ENCODE measurements at places on chromosomes 3 and 15.
A peak's percentile ranks its signal among the peaks of the same experiment; 100 is the strongest.

DNA sequence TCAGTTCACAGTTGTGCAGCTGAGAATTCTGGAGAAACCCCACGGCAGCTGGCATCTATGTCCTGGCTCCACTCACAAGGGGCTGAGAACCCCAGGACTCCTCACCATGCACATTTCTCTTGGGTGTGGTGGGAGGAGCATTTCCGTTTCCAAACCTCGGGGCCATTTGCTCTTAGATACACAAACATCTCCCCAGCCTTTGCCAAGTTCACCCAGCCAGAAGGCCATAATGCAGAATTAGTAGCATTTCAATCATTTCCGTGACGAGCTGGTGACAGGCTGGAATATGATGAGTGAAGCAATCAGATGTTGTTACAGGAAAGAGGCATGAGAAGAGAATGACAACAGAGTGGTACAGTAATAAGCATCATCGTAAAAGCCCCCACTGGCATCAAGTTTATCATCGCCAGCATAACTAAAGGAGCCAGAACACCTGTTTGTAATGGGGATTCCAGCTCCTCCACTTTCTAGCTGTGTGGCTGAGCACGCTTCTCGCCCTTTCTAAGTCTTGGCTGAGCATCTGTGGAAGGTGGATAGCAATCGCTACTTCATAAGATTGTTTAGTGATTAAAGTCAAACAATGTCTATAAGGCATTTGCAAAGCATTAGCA lies 82.0 kb downstream of the LIPC start:
- DNase-seq, result no peak

- no peak for DNase-seq
Measured at GRCh38 chr15:79529157-79529785, 97.1 kb downstream of the MINAR1 start.

DNA sequence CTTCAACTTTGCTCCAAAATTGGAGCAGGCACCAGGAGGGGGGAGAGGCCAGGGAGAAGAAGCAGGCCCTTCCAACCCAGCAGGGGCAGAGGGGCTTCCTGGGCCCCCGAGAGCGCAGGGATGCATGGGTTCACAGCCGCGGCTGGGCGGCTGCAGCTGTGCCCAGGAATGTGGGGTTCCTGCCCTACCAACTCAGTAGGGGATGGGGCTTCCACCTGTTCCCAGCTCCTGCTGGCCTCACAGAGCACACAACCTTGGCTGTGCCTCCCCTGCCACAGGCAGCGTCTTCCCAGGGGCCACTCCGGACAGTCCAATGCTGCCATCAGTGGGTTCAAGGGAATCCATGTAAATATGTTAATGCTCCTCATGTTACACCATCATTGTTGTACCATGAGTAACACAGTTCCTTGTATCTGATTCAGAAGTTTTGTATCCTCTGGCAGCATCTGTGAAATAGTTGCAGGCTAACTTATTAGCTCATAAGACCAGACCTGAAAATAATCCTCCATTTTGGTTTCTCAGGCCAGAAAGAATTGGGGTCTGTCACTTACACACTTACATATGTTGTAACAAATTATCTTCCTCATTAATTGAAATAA lies 12.1 kb upstream of the SIAH2 start:
- no peak for DNase-seq

DNA sequence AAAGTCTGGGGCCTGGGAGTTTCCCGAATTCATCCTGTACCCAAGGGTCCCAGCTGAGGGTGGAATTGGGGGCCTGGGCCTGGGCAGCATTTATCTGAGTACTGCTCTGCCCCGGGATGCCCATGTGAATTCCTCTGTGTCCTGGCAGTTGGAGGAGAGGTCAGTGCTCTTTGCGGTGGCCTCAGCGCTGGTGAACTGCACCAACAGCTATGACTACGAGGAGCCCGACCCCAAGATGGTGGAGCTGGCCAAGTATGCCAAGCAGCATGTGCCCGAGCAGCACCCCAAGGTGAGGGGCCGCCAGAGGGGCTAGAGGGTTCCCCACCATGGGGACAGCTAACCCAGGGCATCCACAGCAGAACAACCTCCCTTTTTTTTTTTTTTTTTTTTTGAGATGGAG lies 6.2 kb upstream of the RCCD1 start:
- DNase-seq, result no peak

DNA sequence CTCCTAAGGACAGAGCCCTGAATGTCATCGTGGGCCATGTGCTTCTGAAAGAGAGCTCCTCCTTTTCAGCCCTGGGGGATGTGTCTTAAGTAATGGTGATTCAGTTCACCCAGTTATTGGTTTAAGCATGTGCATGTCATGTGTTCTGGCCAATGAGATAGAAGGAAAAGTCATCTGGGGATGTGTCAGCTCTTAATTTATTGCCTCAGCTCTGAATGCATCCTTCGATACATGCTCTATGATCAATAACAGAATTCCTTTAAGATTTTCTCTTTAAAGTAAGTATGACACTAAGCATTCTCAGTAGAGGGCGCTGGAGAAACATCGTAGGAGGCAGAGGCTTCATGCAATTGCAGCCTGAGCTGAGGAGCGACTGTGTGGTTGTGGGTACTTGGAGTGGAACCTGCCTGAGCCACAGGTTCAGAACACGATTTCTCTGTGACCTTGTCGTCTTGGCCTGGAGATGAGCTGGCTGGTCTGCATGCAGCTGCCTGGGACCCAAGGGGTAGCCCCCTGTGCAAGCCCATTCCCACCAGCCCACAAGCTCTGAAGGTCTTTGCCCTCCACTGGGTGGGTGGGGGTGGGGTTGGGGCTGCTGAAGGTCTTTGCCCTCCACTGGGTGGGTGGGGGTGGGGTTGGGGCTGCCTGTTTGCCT lies 69.5 kb downstream of the C3orf38 start:
- DNase-seq, result peak; percentile 69

GRCh38 chr3:196931828-196932587 lies 10.3 kb downstream of the NCBP2 start:
- peak; percentile 76 for DNase-seq

DNA sequence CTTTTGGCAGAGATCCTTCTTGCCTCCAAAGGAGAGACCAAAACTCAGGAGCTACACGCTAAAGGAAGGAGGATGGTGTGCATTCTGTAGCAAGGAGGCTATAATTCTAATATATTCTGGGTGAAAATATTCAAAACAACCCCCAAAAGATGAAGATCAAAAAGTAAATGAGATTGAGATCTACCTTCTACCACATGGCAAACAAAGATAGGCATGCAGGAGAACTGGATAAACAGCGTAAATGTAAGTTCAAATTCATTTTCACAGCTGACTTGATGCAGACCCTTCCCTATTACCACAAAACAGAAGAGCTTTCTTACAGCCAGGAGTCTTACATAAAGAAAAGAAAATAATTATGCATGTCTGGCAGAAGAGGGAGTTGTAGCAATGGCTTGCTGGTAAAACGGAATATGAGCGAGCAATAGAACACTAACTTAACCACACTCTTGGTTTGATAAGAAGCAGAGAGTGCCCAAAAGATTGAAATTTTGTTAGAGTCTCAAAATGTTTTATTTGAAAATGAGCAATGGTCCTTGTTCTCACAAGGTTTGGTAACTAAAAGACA lies 272.7 kb downstream of the MECOM start:
- no peak for DNase-seq

- no peak for DNase-seq
Measured at GRCh38 chr3:179376474-179376873, 29.0 kb downstream of the MFN1 start.

DNA sequence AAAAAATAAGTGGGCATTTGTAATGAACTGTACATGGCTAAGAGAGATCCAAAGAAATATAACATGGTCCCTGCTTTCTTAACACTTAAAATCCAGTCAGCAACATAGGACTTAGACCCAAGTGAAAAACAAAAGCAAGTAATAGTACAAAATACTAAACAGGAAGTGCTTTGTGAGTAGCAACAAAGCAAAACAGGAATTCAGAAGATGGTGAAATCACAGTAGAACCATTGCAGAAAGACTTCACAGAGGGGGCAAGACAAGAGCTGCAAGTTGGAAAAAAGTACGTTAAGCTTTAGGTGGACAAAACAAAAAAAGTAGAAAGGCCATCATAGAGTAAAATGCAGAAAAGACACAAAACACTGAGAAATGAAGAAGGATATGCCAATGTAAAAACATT lies 116.0 kb downstream of the TBC1D5 start:
- no peak for DNase-seq

DNA sequence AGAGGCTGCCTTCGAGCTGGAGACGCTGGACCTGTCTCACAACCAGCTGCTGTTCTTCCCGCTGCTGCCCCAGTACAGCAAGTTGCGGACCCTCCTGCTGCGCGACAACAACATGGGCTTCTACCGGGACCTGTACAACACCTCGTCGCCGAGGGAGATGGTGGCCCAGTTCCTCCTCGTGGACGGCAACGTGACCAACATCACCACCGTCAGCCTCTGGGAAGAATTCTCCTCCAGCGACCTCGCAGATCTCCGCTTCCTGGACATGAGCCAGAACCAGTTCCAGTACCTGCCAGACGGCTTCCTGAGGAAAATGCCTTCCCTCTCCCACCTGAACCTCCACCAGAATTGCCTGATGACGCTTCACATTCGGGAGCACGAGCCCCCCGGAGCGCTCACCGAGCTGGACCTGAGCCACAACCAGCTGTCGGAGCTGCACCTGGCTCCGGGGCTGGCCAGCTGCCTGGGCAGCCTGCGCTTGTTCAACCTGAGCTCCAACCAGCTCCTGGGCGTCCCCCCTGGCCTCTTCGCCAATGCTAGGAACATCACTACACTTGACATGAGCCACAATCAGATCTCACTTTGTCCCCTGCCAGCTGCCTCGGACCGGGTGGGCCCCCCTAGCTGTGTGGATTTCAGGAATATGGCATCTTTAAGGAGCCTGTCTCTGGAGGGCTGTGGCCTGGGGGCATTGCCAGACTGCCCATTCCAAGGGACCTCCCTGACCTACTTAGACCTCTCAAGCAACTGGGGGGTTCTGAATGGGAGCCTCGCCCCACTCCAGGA lies 21.1 kb downstream of the NRROS start:
- no peak for DNase-seq

DNA sequence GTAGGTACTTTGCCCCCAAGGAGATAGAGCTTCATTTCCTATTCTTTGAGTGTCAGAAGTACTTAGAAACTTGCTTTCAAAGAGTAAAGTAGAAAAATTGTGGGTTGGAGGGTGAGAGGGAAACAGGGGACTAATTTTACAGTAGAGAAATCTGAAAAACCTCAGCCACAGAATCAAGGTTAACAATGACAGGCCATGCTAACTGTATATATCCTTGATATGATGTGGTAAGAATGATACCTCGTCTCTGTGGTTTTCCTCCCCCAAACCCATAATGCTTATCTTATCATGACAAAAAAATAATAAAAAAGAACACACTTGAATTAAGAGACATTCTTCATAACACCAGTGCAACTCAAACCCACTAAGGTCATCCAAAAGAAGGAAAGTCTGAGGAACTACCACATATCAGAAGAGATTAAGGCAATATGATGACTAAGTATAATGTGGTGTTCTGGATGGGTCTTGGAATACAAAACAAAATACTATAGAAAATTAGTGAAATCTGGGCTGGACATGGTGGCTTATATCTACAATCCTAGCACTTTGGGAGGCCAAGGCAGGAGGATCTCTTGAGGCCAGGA lies 360.4 kb downstream of the ULK4 start:
- DNase-seq, result no peak
